ENCODE measurements at places on chromosomes 12 and 14.

DNA sequence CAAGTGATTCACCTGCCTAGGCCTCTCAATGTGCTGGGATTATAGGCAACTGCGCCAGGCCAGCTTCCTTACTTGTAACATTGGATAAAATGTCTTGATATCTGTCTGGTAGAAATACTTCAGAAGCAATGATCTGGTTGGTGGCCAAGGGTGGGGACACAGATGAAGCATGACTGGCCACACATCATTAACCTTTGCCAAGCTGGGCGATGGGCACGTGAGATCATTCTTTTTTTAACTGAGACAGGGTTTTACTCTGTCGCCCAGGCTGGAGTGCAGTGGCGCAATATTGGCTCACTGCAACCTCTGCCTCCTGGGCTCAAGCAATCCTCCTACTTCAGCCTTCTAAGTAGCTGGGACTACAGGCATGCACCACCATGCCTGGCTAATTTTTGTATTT, 31.1 kb downstream of the PLEKHH1 start:
- H3K4me1 ChIP-seq = no peaks in the 10 kb centered on the region
- no peak for DNase-seq
- no peaks in the 10 kb centered on the region for H3K27me3 ChIP-seq
- H3K27ac ChIP-seq = no peak overlapping the region
- no peaks in the 10 kb centered on the region for H3K36me3 ChIP-seq

GRCh38 chr14:105840266-105841021, 314.1 kb downstream of the TMEM121 start:
- H3K36me3 ChIP-seq = no peaks in the 10 kb centered on the region
- peaks cover 3% of the 10 kb centered on the region for H3K27me3 ChIP-seq
- H3K27ac ChIP-seq = no peak overlapping the region

DNA sequence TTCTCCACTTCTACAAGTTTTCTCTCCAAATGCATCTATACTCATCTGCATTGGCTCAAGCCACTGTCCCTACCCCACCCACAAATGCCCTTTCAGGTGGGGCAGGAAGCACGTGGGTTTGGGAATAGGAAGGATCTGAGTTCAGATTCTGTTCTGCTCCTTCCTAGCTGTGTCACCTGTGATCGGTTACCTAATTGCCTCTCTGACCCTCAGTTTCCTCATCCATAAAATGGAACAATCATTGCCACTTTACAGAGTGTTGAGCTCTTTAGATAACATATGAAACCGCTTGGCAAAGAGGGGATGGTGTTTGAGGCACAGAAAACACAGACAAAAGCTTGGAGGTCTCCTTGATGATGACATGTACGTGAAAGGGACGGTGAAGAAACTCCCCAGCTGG, 34.5 kb downstream of the FOXN3 start:
- H3K4me3 ChIP-seq = no peak overlapping the region
- no peaks in the 10 kb centered on the region for H3K27me3 ChIP-seq
- no peaks in the 10 kb centered on the region for H3K36me3 ChIP-seq
- DNase-seq = no peak
- H3K4me1 ChIP-seq = peaks cover 55% of the 10 kb centered on the region

- no peak overlapping the region for H3K27ac ChIP-seq
- no peak for DNase-seq
- H3K27me3 ChIP-seq = peaks cover 13% of the 10 kb centered on the region
- H3K36me3 ChIP-seq = no peaks in the 10 kb centered on the region
- no peaks in the 10 kb centered on the region for H3K4me1 ChIP-seq
- no peak overlapping the region for H3K4me3 ChIP-seq
Measured at GRCh38 chr12:113709456-113709855, 237.8 kb upstream of the LHX5 start.

- H3K27me3 ChIP-seq = no peaks in the 10 kb centered on the region
- H3K4me3 ChIP-seq = no peak overlapping the region
- no peaks in the 10 kb centered on the region for H3K4me1 ChIP-seq
- DNase-seq = no peak
Measured at GRCh38 chr12:109695961-109696461, 17.6 kb upstream of the FAM222A start.

DNA sequence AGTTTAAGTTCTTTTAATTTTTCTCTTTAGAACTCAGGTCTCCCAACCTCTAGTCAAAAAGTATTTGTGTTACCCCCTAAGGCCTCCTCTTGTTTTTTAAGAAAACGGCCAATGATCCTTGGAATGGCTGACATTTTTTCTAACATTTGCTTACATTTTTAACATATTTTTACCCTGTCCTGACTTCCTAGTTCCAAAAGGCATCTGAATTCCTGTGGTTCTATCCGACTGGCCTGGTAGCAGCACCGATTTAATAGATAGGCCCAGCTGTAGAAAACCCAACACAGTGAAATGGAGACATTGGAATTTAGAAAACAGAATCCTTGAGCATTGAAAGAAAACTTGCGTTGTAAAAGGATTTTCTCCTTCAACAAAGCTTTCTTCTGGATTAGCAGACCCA, 134.7 kb upstream of the GSC start:
- no peaks in the 10 kb centered on the region for H3K36me3 ChIP-seq
- H3K27me3 ChIP-seq = peaks cover 19% of the 10 kb centered on the region
- no peak for DNase-seq
- H3K27ac ChIP-seq = no peak overlapping the region
- no peak overlapping the region for H3K4me3 ChIP-seq

DNA sequence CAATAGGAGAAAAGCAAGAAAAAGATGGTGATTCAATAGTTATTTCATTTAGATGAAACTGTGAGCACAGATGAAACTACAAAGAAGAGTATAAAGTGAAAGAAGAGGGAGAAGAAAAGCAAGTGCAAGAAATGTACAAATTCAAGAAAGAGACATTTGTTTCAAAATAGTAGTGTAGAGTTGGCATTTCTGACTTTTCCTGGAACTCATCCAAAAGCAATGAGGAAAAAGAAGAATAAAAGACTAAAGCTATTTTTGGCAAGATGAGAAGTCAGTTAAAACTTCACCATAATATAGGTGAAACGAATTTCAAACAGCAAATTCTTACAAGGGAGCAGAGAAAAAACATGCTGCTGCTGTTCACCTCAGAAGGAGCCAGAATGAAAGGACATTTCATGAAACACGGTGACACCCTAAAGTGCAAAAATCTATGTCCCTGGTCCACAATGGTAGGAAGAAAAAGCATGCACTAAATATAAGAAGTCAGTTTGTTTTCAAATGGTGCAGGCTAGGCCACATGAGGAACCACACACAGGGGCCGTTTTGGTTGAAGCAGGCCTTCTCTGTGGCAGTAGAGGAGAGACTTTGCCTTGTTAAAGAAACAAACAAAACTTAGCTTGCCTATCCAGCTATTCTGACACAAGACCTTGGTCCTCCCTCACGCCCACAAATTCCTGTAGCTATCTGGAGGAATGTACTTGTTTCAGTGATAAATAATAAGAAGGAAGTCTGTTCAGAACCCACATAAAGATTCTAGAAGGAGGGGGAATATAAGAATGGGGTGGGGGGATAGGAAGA, 11.1 kb upstream of the CMAS start:
- DNase-seq = no peak
- H3K27ac ChIP-seq = no peak overlapping the region
- no peaks in the 10 kb centered on the region for H3K27me3 ChIP-seq
- H3K4me3 ChIP-seq = no peak overlapping the region
- peaks cover 16% of the 10 kb centered on the region for H3K4me1 ChIP-seq

Data from heart right ventricle (tissue), 16 donors.